Stimulated activated CD8-positive, alpha-beta memory T cell treated with anti-CD3 and anti-CD28 coated beads, Interleukin-15, amount 100 ng/mL, for 1 hour (primary cell): ENCODE measurements at places on chromosomes 11 and 22.
A peak's percentile ranks its signal among the peaks of the same experiment; 100 is the strongest.

GRCh38 chr22:23526596-23527316 lies 53.3 kb downstream of the IGLL1 start:
- DNase-seq, result no peak

GRCh38 chr22:35961480-35962295 lies 66.9 kb downstream of the RBFOX2 start:
- no peak for DNase-seq

DNA sequence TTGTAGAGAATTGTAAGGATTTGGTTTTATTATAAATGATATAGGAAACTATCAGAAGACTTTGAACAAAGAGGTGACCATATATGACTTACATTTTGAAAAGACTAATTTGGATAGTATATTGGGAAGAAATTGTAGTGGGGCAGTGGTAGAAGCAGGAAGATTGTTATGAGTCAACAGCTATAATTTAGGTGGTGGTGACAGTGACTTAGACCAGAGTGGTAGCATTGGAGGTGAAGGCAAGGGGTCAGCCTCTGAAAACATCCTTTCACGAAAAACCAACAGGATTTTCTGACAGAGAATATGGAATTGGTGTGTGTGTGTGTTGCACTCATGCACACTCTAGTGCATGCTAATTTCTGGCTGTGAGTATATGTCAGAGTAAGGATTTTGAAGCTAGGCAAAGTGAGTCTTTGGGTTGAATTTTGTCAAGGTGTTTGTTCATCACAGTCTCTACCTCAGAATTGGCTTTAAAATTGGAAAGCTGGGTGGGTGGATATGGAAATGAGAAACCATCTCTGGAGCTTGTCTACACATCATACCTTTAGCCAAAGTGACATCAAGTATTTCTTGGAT lies 8.2 kb upstream of the HBE1 start:
- no peak for DNase-seq

DNA sequence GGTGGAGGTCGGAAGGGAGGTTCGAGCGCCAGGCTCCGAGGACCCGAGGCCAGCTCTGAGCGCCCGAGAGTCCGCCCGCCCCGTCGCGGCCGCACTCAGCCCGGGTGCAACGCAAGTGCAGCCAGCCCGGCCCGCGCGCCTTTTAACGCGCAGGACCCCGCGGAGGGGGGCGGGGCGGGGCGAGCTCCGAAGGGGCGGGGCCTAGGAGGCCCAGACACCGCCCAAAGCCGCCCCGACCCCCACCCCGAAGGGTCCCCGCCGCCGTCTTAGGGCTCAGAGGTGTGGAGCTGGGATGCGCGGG lies at the start of gene PHOX2A:
Gene PHOX2A, minus strand, starts transcription at position 117 of the 301 bp plus-strand sequence. CDS start 172 bp downstream, outside the sequence.
- DNase-seq, result no peak

GRCh38 chr11:2977113-2977512 lies 15.0 kb downstream of the NAP1L4 start:
- DNase-seq, result no peak

DNA sequence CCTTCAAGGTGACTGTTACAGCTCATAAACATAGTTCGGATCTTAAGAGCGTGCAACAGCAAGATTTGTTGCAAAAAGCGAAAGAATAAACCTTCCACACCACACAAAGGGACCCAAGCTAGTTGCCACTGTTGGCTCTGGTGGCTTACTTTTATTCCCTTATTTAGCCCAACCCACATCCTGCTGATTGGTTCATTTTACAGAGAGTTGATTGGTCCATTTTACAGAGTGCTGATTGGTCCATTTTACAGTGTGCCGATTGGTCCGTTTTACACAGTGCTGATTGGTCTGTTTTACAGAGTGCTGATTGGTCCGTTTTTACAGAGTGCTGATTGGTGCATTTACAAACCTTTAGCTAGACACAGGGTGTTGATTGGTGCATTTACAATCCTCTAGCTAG lies 776.9 kb upstream of the CNTN5 start:
- DNase-seq, result no peak

GRCh38 chr11:116843661-116844060 lies 6.2 kb upstream of the APOA1 start:
- no peak for DNase-seq

GRCh38 chr11:3129181-3129590 lies 35.9 kb downstream of the OSBPL5 start:
- no peak for DNase-seq

- DNase-seq, result no peak
These were observed 259.8 kb upstream of the ANO5 start for GRCh38 chr11:21933095-21933494.

DNA sequence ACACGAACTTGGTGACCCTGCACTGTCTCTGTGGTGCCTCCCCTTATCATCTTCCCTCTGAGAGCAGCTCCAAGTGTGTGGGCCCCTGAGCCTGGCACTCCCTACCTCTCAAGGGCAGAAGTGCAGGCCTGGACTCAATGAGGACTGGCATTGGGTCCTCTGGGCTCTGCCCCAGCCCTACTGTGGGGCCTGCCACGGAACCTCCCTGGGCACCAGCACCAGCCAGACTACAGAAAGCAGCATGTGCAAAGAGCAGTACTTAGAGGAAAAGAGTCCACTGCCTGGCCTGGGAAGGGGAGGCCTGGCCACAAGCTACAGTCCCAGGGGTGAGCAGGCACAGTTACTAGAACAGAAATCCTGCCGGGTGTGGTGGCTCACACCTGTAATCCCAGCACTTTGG lies 222.5 kb downstream of the DSCAML1 start:
- DNase-seq, result no peak

DNA sequence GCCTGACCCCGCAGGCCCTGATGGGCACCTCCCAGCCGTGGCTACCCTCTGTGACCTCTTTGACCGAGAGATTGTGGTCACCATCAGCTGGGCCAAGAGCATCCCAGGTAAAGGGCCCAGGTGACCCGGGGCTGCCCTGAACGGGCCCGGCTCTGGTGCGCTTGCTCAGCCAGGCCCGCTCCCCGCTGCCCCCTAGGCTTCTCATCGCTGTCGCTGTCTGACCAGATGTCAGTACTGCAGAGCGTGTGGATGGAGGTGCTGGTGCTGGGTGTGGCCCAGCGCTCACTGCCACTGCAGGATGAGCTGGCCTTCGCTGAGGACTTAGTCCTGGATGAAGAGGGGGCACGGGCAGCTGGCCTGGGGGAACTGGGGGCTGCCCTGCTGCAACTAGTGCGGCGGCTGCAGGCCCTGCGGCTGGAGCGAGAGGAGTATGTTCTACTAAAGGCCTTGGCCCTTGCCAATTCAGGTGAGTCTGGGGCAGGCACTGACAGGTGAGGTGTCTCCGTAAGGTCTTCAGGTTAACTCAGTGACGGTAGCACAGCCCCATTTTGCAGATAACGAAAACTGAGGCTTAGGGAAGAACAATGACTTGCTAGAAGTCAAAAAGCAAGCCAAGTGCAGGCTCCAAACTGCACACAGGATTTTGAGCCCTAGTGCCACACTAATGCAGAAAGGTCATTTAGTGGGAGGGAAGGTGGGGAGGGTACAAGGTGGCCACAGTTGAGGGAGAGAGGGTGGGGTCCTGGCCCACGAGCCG lies 2.4 kb downstream of the TRMT112 start:
- no peak for DNase-seq

GRCh38 chr11:11620173-11620920 lies 1.5 kb downstream of the GALNT18 start:
- no peak for DNase-seq

GRCh38 chr11:120295099-120295498 lies 30.0 kb upstream of the TLCD5 start:
- no peak for DNase-seq

GRCh38 chr22:40556641-40557040 lies 79.9 kb downstream of the MRTFA start:
- DNase-seq, result no peak

DNA sequence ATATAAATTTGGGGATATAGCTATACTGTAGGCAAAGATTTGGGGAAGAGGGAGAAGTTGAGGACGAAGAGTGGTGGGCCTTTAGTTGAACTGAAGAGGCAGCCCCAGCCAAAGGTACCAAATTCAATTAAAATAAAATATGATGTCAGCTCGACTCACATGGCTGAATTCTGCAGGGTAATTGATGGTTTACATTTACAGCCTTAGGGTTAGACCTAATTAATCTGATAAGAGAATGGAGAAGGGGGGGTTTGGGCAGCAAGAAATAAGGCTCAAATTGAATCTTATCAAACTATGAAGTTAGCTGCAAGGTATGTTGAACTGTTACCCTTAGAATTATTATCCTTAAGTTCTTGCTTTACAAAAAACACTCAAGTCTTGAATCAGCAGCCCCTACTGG lies 3.6 kb upstream of the HSD17B12 start:
- no peak for DNase-seq

- DNase-seq, result no peak
These were observed 10.2 kb upstream of the ALG8 start for GRCh38 chr11:78149646-78150045.

DNA sequence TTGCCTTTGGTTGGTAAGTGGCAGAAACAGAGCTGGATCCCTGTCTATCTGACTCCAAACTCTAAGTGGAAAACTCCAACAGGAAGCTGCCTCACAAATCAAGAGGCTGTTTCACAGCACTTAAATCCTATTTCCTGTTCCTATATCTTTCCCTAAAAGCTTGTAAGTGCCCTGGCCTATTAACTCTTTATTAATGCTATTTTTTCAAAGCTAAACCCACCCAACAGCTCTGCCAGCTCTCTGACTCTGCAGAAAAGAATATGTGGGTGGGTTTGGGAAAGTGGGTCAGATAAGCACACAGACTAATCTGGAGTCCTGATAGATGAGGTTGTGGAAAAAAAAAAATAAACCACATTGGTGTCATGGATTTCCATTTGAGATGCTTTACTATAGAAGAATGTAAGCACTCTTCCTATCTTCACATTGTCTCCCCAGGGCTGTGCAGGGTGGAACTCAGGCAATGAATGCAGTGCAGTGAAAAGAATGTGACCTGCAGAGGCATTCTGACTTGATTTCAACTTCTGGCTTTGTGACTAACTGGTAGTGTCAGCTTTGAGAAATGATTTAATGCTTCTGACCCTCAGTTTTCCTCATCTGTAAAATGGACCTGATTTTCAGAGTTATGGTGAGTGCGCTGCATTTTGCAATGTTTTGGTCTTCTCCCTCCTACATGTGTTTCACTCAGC lies 125.6 kb downstream of the AASDHPPT start:
- DNase-seq, result no peak

DNA sequence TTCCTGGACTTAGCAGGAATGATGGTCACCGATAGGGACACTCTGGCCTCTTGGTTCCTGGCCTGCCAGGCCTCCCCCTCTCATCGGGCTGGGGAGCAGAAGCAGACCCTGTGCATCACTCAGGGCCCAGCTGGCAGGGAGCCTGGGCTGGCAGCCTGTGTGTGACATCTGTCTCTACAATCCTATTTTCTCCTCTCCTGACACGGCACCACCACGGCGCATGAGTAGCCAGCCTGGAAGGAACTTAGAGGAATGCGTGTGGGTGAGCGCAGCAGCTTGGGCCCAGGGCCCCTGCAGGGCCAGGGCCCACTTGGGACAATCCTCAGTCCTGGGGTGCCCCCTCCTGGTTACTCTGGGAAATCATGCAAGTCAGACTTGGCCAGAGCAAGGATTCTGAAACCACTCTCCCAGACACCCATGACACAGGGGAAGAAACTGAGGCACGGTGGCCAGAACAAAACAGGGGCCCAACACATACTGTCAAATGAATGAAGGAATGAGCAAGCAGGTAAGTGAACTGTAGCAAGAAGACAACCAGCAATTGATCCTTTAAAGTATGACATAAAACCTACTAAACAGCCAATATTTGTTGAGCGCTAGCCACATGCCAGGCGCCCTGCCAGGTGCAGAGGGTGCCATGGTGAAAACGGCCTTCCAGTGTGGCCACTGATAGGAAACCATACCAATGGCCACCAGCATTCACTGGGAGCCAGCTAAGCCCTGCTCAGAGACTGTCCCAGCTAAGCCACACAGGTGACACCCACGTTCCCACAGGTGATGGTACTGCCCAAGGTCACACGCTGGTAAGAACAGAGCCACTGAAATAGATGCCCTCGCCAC lies 13.3 kb downstream of the RSPH14 start:
- peak; percentile 60 for DNase-seq

DNA sequence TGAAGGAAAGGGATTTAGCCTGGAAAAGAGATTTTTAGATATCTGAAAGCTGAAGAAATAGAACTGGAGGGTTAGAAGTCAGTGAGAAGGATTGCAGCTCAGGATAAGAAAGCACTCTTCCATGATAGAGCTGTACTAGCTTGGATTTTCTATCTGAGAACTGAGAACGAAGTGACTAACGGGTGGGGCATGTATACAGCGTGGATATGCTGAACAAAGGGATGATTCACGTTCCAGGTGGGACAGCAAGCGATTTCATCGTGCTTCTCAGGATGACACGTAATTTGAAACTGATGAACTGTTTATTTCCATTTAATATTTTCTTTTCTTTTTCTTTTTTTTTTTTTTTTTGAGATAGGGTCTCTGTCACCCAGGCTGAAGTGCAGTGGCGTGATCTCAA lies 53.0 kb downstream of the GRAMD1B start:
- no peak for DNase-seq

GRCh38 chr22:44314425-44315067 lies 1.8 kb upstream of the SHISAL1 start:
- DNase-seq, result no peak

GRCh38 chr11:134244593-134244992 lies 8.6 kb downstream of the THYN1 start:
- no peak for DNase-seq

DNA sequence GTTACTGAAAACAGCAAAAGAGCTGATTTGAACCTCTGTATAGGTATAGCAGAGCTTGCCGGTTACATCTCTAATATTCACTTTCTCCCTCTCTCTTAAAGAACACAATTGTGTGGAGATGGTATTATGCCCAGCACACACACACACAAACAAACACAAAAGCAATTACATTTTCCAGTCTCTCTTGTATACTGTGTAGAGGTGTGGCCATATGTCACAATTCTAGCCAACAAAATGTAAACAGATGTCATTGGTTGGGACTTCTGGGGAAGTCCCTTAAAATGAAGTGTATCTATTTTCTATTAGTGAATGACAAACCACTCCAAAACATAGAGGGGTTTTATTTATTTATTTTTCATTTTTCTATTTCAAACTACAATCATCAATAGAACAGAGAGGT lies 12.8 kb downstream of the KCTD14 start:
- no peak for DNase-seq

DNA sequence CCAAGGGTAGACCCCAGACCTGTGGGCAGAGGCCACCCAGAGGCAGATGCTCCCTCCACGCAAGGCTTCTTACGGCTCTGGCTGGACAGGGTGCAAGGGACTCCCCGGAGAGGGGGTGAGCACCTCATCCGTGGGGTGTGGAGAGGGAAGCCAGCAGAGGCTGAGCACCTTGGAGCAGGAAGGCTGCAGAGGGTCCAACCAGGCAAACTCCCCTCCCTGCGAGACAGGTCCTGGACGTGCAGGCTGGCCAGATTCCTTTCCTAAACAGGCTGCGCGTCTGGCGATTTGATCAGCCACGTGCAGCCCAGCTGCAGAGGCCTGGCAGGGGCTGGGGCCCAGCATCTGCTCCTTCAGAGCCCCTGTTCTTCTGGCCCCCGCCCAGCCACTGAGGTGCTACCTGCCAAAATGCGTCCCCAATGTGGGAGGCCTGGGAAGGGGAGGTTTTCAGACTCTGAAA lies 49.3 kb downstream of the WNT11 start:
- no peak for DNase-seq

- DNase-seq, result no peak
These were observed 270.1 kb downstream of the BUD13 start for GRCh38 chr11:116502641-116503061.

- no peak for DNase-seq
These were observed at the start of gene OVOL1 for GRCh38 chr11:65786786-65787636. Gene OVOL1 (plus strand): TSS chr11:65787063. CDS start chr11:65787374, 311 bp downstream.
